CD4-positive, alpha-beta T cell (primary cell): ENCODE measurements at places on chromosomes 5 and 9.

DNA sequence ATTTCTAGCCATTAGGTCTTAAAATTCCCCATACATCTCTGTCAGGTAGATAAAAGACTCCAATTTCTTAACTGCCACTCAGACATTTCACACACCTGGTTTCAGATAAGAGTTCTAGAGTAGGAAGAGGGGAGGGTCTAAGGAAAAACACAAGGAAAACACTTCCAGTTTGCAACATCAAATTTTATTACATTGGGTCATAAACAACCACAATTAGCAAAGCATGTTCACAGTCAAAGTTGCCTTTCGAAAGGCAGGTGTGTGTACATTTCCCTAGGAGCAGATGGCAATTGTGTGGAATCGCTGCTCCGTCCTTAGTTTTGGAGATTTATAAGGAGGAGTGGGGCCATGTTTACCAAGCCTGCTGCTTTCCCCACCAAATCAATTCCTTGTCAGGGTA, 120.8 kb downstream of the DMRT2 start:
- H3K4me3 ChIP-seq, result no peak overlapping the region
- H3K27me3 ChIP-seq, result no peaks in the 10 kb centered on the region
- no peak for DNase-seq
- H3K27ac ChIP-seq, result no peak overlapping the region
- no peaks in the 10 kb centered on the region for H3K4me1 ChIP-seq

- H3K4me1 ChIP-seq, result no peaks in the 10 kb centered on the region
- DNase-seq, result no peak
- H3K36me3 ChIP-seq, result no peaks in the 10 kb centered on the region
- no peak overlapping the region for H3K4me3 ChIP-seq
Measured at GRCh38 chr5:983568-983967, 25.0 kb upstream of the NKD2 start.

- no peak overlapping the region for H3K27ac ChIP-seq
- H3K36me3 ChIP-seq, result no peaks in the 10 kb centered on the region
- H3K4me3 ChIP-seq, result no peak overlapping the region
- no peak for DNase-seq
- H3K27me3 ChIP-seq, result no peaks in the 10 kb centered on the region
Measured at GRCh38 chr5:125607018-125607417, 816.2 kb upstream of the GRAMD2B start.

- H3K4me1 ChIP-seq, result no peaks in the 10 kb centered on the region
- H3K4me3 ChIP-seq, result no peak overlapping the region
- DNase-seq, result no peak
Measured at GRCh38 chr9:121038362-121038761, 11.7 kb downstream of the C5 start.

DNA sequence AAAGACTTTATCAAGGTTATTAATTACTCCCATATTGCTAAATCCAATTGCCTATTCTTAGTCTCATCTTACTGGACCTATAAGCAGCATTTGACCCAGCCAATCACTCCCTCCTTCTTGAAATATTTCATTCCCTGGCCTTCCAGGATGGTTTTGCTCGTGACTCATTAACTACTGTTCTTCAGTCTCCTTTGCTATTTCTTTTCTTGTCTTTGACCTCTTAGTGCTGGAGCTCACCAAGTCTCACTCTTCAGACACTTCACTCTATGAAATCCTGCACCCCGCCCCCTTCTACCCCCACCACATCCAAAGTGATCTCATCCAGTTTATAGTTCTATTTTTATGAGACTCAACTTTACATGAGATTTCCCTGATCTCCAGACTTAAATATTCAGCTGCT, 803.1 kb upstream of the WWC1 start:
- no peak overlapping the region for H3K4me3 ChIP-seq
- no peaks in the 10 kb centered on the region for H3K27me3 ChIP-seq
- no peak for DNase-seq
- no peak overlapping the region for H3K27ac ChIP-seq
- no peaks in the 10 kb centered on the region for H3K4me1 ChIP-seq

- H3K27ac ChIP-seq, result no peak overlapping the region
- no peaks in the 10 kb centered on the region for H3K27me3 ChIP-seq
- H3K36me3 ChIP-seq, result no peaks in the 10 kb centered on the region
- no peak overlapping the region for H3K4me3 ChIP-seq
- no peak for DNase-seq
- peaks cover 15% of the 10 kb centered on the region for H3K4me1 ChIP-seq
Measured at GRCh38 chr9:109950710-109951443, 170.9 kb downstream of the PALM2AKAP2 start.

DNA sequence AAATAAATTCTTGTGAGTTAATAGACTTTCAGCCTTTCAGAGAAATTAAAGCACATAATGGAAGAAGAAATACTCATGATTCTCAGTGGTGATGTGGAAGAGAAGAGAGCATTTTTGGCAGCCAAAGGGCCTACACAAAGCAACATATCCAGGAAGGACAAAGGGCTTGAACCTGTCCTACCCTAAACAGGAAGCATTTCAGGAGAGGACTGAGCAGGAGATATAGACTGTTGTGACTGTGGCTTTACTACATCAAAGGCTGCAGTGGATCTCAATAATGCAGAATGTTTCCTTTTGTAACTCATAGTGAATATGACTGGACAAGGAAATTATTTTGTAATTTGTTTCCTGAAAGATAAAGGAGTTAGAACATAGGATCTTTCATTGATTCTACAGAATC, 1.3 kb upstream of the PARP8 start:
- H3K27ac ChIP-seq, result peak overlapping the region; percentile 100
- H3K36me3 ChIP-seq, result no peaks in the 10 kb centered on the region
- H3K4me1 ChIP-seq, result peaks cover 16% of the 10 kb centered on the region
- DNase-seq, result no peak
- no peaks in the 10 kb centered on the region for H3K27me3 ChIP-seq

DNA sequence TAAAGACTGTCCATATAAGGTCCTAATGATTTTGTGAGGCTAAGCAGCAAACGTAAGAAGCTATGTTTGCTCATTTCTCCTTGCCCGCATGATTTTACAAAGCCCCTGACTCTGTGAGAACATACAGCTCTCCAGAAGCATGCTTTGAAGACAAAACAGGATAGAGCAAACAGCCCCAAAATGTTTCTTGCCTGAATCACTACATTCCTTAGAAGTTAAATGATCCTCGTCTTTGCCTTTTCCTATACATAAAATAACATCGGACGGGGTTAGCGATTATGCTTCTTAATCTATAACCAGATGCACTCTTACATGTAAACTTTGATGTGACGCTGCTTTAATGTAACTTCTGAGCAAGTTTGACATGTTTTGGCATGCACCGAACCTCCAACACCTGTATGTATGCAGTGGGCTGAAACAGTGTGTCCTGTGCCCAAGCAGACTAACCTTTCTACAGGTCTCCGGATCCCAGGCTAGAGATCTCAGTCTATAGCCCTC, 353.7 kb downstream of the CETN3 start:
- H3K4me3 ChIP-seq, result no peak overlapping the region
- H3K27me3 ChIP-seq, result no peaks in the 10 kb centered on the region
- no peak for DNase-seq
- H3K36me3 ChIP-seq, result no peaks in the 10 kb centered on the region

DNA sequence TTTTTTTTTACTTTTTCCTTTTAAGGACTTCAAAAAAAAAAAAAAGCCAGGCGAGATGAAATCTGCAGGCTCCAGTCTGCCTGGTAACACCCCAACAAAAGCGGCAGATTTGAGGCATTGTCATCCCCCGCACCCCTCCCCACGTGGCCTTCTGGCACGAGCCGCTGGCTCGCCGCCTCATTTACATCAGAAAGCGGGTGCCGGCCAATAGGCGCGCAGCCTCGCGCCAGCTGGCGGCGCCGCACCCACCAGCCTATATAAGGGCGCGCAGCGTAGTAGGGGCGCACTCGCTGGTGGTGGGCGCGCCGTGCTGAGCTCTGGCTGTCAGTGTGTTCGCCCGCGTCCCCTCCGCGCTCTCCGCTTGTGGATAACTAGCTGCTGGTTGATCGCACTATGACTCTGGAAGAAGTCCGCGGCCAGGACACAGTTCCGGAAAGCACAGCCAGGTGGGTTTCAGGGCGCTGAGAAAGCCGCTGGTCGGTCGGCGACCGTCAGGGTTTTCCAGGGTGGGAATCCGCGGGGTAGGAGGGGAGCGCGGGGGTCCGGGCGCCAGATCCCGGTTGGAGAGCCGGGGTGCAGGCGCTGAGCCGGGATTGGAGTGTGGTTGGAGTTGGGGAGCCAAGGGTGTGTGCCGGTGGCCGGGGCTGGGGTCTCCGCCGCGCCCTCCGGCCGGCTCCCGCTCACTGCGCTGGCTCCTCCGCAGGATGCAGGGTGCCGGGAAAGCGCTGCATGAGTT, at the start of gene GADD45G:
Gene GADD45G (plus strand): TSS at position 284 of the 736 bp plus-strand sequence. CDS start 110 bp downstream, at position 394.
- H3K27ac ChIP-seq, result peak within 1 kb of the TSS; percentile 29
- H3K36me3 ChIP-seq, result no peaks in the 10 kb centered on the region
- peak; percentile 75 for DNase-seq
- no peaks in the 10 kb centered on the region for H3K27me3 ChIP-seq
- H3K4me1 ChIP-seq, result peaks cover 40% of the 10 kb centered on the region

DNA sequence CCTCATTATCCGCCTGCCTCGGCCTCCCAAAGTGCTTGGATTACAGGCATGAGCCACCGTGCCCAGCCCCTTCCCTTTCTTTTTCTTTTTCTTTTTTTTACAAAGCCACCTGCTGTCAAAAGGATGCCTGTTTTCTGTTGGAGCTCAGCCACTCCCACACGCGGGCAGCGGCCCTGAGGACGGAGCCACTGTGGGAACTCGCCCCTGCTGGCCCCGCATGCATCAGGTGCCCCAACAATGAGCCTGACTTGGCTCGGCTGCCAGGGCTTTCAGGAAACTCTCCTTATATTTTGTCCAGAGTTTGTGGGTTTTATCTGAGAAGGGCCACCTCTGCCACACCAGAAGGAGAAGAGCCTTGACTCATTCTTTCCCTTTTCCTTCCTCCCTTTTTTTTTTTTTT, 37.1 kb upstream of the LRRC14B start:
- no peaks in the 10 kb centered on the region for H3K36me3 ChIP-seq
- H3K4me1 ChIP-seq, result no peaks in the 10 kb centered on the region
- DNase-seq, result no peak
- H3K4me3 ChIP-seq, result no peak overlapping the region
